ENCODE measurements at places on chromosomes 11 and 22.

- peak; percentile 94 for DNase-seq
These were observed 26.5 kb downstream of the RPL27A start for GRCh38 chr11:8709002-8709672.

- DNase-seq, result no peak
These were observed 49.5 kb upstream of the CLNS1A start for GRCh38 chr11:77687088-77687487.

GRCh38 chr11:124717786-124718651, 21.7 kb upstream of the NRGN start:
- DNase-seq, result no peak

- no peak for DNase-seq
These were observed 4.2 kb downstream of the SGSM1 start for GRCh38 chr22:24810043-24810749.

DNA sequence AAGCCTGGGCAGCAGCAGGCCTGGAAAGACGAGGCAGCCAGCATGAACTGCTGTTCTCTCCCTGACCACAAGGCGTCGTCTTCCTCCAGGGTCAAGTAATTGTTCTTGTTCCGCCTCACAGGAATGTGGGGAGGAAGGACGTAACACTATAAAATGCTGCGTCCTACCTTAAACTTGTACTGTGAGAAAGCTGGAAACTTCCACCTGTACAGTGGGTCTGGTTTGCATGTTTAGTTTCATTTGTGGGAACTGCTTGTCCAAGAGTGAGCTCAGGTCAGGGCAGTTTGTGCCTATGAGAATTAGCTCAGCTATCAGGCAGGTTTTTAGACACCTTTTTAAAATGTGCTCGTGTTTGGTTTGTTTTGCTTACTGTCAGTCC, 55.2 kb downstream of the PANX1 start:
- peak; percentile 62 for DNase-seq

GRCh38 chr22:34416022-34416860, 496.0 kb upstream of the LARGE1 start:
- no peak for DNase-seq

- no peak for DNase-seq
These were observed 8.2 kb downstream of the ARHGEF12 start for GRCh38 chr11:120344302-120345004.

GRCh38 chr22:43080616-43081015, 8.6 kb downstream of the TTLL1 start:
- no peak for DNase-seq

DNA sequence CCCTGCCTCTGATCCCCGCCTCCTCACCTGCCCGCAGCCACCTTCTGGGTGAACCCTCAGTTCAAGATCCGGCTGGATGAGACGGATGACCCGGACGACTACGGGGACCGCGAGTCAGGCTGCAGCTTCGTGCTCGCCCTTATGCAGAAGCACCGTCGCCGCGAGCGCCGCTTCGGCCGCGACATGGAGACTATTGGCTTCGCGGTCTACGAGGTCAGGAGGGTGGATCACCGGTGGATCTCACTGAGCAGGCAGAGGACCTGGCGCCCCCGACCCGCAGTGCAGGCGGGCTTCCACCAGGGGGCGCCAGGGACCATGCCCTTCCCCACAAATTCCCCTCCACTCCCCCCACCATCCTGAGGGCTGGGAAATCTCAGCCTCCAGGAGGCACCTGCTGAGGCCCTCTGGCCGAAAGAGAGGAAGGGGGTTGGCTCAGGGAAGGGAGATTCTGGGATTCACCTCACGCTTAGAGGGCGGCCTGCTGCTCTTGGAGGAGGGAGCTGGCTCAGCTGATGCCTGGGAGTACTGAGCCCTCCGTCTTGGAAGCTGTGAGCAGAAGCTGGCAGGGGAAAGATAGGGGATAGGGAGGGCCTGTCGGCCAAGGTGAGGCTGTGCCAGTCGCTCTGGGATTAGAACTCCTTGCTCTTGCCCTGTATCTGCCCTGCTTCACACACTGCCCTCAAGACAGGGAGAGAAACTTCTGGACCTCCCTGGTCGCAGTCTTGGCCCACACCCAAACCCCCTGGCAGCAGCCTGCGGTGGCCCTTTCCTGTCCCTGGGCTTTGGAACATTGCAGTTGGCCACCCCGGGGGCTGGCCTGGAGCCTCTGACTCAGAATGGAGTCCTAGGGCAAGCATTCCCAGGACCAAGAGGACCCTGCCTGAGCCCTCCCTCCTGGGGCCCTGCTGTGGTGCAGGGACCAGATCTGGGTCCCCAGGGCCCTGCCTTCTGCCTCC, 23.2 kb downstream of the CAPN1 start:
- peak; percentile 54 for DNase-seq

DNA sequence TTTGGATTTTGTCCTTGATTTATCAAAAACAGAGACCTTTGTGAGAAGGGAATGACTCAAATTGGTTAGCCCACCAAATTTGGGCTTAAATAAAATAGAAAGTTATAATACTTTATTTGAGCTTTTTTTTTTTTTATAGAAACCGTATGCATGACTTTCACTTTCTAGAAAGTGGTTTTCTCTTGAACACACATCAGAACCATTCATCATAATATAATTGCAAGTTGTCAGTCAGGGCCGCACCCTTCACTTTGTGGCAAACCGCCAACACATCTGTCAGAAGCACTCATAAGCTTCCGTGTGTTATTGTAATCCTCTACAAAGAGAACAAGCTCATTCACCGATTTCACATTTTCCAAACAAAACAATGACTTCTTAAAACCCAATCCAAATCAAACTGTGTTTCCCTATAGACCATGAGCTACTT, 76.1 kb downstream of the SOX6 start:
- DNase-seq, result peak; percentile 60

GRCh38 chr11:67024410-67024809, 1.5 kb downstream of the SYT12 start:
- no peak for DNase-seq

DNA sequence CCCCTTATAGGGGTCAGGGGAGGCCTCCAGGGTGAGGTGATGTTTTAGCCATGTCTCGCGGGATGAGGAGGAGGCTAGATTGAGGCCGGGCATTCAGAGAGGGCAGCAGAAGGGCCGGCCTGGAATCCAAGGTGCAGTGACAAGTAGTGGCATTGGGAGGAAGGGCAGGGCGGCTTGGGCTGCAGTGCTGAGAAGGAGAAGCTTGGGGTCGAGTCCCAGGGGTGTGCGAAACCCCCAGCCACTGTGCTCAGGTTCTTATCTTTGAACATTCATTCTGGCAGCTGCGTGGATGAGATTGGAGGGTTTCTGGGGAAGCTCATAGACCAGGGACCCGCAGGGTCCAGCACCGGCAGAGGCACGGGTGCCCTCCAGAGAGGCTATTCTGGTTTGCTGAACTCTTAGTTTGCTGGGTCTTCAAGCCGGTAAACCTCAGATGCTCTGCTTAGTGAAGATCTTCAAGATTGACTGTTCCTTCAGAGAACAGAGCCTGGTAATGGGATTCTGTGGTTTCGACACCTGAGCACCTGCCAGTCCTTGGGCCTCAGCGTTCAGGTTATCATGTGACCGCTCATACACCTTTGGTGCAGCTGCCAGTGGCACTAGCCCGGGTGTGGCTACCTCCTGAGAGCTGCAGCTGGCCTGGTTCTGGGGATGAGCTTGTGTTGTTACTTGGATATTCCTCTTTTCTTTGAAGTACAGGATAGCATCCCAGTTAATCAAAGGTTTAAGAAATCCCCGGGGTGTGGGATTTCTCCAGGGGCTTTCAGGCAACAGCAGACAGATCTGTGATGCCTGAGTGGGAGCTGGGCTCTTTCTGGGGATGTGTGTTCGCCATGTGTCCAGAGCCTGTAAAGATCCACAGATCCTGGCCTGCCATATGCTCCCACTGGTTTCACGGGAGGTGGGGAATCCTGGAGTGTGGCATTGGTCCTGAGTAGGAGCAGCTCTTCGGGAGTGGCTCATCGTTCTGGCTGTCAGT, 152.8 kb downstream of the TBC1D22A start:
- DNase-seq, result no peak

DNA sequence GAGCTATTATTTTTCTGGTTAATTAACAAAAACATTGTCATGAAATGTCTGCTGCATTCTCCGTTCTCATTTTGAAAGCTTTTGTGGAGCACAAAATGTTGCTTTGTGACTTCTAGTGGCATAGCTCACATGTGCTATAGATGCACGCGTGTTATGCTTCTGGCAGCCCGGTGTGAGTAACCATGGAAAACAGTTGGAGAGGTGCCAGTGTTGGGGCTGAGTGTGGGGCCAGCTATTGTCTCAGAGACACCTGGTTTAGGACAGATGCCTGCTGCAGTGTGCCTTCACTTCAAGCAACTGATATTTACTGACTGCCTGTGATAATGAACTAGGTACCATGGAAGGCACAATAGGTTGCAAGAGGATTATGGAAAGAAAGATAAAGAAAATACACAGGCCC, 760.6 kb downstream of the NTM start:
- no peak for DNase-seq

DNA sequence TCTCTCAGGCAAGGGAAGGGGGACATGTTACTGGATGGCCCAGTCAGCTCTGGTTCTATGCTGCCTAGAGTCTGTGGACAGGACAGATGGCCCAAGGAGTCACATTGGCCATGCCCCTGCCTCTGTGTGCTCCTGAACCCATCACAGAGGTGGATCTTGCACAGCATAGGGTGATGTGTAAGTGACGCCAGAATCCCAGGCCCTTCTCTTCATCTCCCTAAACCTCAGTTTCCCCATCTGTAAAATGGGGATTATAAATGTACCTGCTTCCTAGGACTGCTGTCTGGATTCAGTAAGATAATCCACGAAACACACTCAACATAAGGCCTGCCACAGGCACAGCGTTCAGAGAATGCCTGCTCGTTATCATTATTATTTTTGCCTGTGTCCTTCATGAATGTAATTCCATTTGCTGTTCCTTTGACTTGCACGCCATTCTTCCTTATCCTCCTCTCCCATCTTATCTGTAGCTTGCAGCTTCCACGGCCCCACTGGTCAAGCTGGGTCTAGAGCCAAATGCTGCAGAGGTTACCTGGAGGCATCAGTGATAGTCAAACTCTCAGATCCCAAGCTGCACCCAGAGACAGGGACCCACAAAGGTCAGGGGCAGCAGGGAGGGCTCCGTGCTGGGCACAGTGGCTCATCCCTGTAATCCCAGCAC, 207.0 kb downstream of the MN1 start:
- DNase-seq, result no peak

GRCh38 chr11:112785719-112786118, 175.5 kb upstream of the NCAM1 start:
- peak; percentile 58 for DNase-seq

GRCh38 chr22:49971232-49972162, 10.9 kb downstream of the PIM3 start:
- peak; percentile 50 for DNase-seq

- DNase-seq, result no peak
These were observed 66.5 kb downstream of the CCDC34 start for GRCh38 chr11:27296497-27296896.

- no peak for DNase-seq
These were observed 477 bp downstream of the DPAGT1 start for GRCh38 chr11:119100994-119101758.

DNA sequence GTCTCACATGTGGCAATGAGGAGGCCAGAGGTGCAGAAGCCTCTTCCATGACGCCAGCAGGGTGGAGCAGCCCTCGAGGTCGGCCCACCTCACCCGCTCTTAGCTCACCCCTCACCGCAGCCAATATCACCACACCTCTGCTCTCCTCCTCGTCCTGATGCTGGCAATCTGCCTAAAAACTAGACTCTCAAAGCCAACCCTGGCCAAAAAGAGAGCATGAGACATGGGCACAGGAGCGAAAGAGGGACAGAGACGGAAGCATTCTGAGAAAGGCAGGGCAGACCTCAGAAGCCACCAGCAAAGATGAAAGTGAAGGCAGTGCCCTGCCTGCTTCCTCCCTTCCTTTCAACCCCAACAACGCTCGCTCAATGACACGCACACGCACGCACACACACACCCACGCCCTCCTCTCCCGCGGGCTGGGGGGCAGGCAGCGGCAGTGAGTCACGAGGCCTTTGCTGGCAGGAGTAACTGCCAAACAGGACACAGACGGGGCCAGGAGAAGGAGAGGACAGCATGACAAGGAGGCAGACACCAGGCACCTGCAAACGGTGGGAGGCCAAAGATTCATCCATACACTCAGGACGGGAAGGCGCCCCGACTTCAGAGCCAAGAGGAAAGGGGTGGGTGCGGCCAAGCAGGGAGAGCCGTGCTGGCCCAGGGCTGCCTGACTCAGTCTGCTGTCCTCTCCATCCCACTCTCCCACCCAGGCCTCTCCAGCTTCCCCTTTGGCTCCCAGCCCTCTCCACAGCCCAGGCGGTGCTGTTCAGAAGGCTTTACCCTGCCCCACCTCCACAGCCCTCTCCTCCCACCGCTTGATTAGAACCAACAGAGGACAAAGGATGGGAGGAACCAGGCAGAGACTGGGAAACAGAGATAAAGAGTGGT, 11.4 kb downstream of the IGSF9B start:
- DNase-seq, result no peak

DNA sequence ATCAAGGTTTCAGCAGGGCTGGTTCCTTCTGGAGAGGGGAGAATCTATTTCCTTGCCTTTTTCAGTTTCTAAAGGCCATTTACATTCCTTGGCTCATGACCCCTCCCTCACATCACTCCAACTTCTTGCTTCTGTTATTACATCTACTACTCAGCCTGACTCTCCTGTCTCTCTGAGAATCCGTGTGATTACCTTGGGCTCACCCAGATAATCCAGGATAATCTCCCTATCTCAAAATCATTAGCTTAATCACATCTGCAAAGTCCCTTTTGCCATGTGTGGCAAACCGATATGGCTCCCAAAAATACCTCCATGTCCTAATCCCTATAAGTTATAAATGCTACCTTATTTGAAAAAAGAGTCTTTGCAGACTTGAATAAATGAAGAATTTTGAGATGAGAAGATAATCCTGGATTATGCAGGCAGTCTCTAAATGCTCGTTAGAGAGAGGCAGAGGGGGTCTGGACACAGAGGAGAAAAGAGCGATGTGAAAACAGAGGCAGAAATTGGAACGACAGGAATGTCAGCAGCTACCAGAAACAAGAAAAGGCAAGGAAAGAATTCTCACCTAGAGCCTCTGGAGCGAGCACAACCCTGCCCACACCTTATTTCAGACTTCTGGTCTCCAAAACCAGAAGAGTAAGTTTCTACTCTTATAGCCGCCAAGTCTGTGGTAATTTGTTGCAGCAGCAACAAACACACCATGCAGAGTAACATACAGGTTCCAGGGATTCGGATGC, 23.6 kb upstream of the ARHGAP32 start:
- no peak for DNase-seq

- no peak for DNase-seq
These were observed 12.7 kb upstream of the POLD3 start for GRCh38 chr11:74579577-74580270.

DNA sequence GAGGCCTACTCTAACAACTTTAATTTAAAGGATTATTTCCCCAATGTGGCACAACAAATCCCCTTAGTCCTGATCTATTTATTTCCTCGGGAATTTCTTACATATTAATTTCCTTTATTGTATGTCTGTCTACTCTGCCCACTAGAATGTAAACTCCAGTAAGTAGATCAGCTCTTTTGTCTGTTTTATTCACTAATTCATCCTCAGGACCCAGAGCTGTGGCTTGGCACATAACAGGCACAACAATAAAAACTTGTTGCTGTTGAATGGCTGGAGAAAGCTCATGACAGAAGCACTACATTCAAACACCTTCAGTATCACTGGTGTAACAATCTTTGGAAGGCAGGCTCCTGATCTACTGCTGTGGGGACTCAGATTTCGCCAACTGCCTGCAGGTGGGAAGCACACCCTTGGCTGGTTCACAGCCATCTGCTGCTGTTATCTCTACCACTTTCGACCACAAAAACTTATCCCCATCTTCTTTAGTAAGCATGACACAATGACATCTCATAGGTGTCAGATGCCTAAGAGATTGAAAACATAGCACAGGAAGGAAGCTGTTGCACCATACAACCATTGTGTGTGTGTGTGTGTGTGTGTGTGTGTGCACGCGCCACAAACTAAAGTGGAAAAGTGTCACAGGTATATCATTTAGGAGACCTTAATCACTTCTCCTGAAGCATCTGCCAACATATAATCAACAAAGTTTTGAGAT, 11.9 kb downstream of the HIRA start:
- DNase-seq, result no peak

Measured in right forelimb (tissue), 1 donor.